ENCODE measurements at places on chromosomes 3 and 15.
A peak's percentile ranks its signal among the peaks of the same experiment; 100 is the strongest.

DNA sequence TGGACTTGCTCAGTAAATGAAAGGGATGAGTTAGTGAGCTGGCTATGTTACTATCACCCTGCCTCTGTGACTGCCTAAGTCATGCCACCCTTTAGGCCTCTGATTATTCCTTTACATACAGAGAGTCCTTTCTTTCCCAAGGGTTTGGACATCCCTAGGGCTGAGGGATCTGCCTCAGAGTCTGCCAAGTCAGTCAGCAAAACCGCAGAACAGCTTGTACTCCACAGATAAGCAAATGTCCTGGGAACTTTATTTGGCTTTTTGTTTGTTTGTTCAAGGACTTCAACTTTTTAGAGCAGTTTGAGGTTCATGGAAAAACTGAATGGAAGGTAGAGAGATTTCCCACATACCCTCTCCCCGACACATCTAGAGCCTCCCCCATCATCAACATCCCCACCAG, 82.6 kb upstream of the TRIM42 start:
- peaks cover 4% of the 10 kb centered on the region for H3K27me3 ChIP-seq
- H3K27ac ChIP-seq = no peak overlapping the region
- H3K4me1 ChIP-seq = no peaks in the 10 kb centered on the region
- H3K4me3 ChIP-seq = no peak overlapping the region

DNA sequence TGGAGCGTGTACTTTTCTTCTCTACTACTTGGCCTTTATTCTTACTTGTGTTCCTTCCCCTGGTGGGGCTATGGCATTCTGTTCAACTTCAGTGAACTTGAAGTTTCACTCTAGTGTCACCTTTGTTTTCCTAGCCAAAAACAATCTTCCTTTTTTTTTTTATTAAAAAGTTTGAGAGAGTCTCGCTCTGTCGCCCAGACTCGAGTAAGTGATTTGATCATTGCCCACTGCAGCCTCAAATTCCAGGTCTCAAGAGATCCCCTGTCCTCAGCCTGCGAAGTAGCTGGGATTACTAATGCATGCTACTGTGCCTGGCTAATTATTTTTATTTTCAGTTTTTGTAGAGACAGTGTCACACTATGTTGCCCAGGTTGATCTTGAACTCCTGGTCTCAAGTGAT, 124.8 kb downstream of the SST start:
- DNase-seq = no peak
- no peak overlapping the region for H3K27ac ChIP-seq
- no peak overlapping the region for H3K4me3 ChIP-seq
- peaks cover 25% of the 10 kb centered on the region for H3K27me3 ChIP-seq

GRCh38 chr15:66151809-66152208, 101.7 kb downstream of the MEGF11 start:
- no peak overlapping the region for H3K27ac ChIP-seq
- no peaks in the 10 kb centered on the region for H3K36me3 ChIP-seq
- H3K4me3 ChIP-seq = no peak overlapping the region

- no peak overlapping the region for H3K27ac ChIP-seq
- no peak for DNase-seq
- H3K36me3 ChIP-seq = no peaks in the 10 kb centered on the region
- no peaks in the 10 kb centered on the region for H3K27me3 ChIP-seq
- H3K4me3 ChIP-seq = no peak overlapping the region
- H3K4me1 ChIP-seq = no peaks in the 10 kb centered on the region
These were observed 104.8 kb downstream of the ETFA start for GRCh38 chr15:76206325-76206976.

- H3K36me3 ChIP-seq = no peaks in the 10 kb centered on the region
- H3K4me3 ChIP-seq = no peak overlapping the region
- H3K27ac ChIP-seq = no peak overlapping the region
- H3K4me1 ChIP-seq = no peaks in the 10 kb centered on the region
- H3K27me3 ChIP-seq = no peaks in the 10 kb centered on the region
These were observed 45.6 kb downstream of the WNT5A start for GRCh38 chr3:55441499-55441898.

GRCh38 chr3:196365736-196366135, 27.5 kb upstream of the TM4SF19 start:
- no peak overlapping the region for H3K4me3 ChIP-seq
- H3K4me1 ChIP-seq = no peaks in the 10 kb centered on the region
- DNase-seq = no peak
- H3K36me3 ChIP-seq = peaks cover 33% of the 10 kb centered on the region
- H3K27ac ChIP-seq = no peak overlapping the region

- no peak for DNase-seq
- H3K4me3 ChIP-seq = no peak overlapping the region
- peaks cover 55% of the 10 kb centered on the region for H3K27me3 ChIP-seq
- H3K4me1 ChIP-seq = no peaks in the 10 kb centered on the region
- H3K36me3 ChIP-seq = no peaks in the 10 kb centered on the region
These were observed 46.7 kb downstream of the SV2B start for GRCh38 chr15:91146728-91147127.

DNA sequence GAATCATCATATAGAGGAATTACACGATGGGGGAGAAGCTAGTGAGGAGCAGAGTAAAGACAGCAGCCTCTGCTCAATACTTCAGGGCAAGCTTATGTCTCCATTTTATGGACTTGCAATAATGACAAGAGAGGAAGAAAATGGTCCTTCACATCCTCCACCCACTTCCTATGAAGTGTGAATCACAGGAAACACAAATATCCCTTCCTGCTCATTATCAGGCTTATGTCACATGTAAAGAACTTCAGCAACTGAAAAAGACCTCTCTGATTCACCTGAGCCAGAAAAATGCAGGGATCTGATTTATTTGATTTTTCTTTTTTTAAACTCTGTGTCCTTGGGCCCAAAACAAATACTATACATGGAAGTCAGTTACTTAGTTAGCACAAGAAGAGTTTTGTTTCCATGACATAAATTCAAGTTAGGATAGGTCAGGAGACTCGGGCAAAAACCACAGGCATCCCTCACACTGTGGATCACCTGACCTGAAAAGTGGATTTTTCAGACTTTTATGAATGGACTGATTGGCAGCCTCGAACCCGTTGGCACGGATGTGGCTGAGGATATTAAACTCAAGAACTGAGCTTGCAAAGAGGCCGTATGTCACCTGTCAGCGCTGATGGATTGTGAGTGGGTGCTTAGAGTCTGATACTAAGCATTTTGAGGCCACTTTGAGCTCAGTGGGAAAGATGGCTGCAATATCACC, 620.8 kb upstream of the MDFIC2 start:
- no peak overlapping the region for H3K4me3 ChIP-seq
- no peak overlapping the region for H3K27ac ChIP-seq
- peaks cover 10% of the 10 kb centered on the region for H3K27me3 ChIP-seq
- no peak for DNase-seq

DNA sequence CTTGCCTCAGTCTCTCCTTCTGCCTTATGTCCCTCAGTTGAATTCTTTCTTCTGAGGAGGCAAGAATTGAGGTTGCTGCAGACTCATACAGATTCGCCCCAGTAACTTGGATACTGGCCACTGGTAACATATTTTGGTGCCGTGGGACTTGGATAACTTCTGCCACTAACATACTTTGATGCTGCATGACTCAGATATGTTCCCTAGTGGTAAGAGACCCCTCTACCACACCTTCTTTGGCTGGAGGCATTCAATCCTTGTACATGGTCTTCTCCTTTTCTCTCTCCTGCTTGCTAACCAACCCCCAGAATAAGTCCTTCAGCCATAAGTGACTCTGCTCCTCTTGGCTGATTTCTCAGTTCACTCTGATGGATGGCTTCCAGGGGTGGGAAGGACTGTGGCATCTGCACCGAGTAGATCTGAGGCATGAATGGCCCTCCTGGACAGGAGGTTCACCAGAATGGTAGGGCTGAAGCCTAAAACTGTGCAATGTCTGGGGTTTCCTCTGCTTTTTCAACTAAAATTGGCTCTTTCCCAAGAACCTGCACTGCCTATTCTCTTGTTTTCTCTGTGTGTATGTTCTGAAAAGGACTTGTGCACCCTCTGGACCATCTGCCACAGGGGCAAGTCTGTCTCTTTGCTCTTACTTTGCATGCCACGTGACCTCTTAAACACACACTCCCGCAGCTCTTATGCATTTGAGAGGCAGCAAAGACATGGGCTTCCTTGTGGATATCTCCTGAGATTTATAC, 55.5 kb upstream of the FSTL1 start:
- peaks cover 12% of the 10 kb centered on the region for H3K27me3 ChIP-seq
- no peak overlapping the region for H3K4me3 ChIP-seq
- no peak for DNase-seq
- H3K4me1 ChIP-seq = no peaks in the 10 kb centered on the region
- H3K36me3 ChIP-seq = no peaks in the 10 kb centered on the region

- peaks cover 27% of the 10 kb centered on the region for H3K4me1 ChIP-seq
- peaks cover 62% of the 10 kb centered on the region for H3K27me3 ChIP-seq
- peak; percentile 20 for DNase-seq
- peaks cover 5% of the 10 kb centered on the region for H3K36me3 ChIP-seq
- peak within 1 kb of the TSS; percentile 82 for H3K4me3 ChIP-seq
These were observed at the start of gene MYO1E for GRCh38 chr15:59372352-59373211. TSS of gene MYO1E (minus strand) at chr15:59372871. CDS start at chr15:59372500, 371 bp downstream.

- no peaks in the 10 kb centered on the region for H3K27me3 ChIP-seq
- DNase-seq = no peak
- H3K4me1 ChIP-seq = peaks cover 1% of the 10 kb centered on the region
- H3K4me3 ChIP-seq = no peak overlapping the region
These were observed 11.2 kb downstream of the SEC13 start for GRCh38 chr3:10309736-10310135.

GRCh38 chr15:78431955-78432354, 6.1 kb upstream of the IREB2 start:
- H3K27me3 ChIP-seq = peaks cover 6% of the 10 kb centered on the region
- no peak for DNase-seq
- no peaks in the 10 kb centered on the region for H3K36me3 ChIP-seq
- H3K27ac ChIP-seq = no peak overlapping the region
- H3K4me1 ChIP-seq = peaks cover 10% of the 10 kb centered on the region
- H3K4me3 ChIP-seq = no peak overlapping the region

- peaks cover 7% of the 10 kb centered on the region for H3K36me3 ChIP-seq
- no peak overlapping the region for H3K4me3 ChIP-seq
- no peaks in the 10 kb centered on the region for H3K27me3 ChIP-seq
These were observed 91.7 kb downstream of the MYO5A start for GRCh38 chr15:52436981-52437380.

All from activated CD4-positive, alpha-beta T cell treated with anti-CD3 and anti-CD28 coated beads, Interleukin-2, amount 10 ng/mL, durations not matched to agents 7 days and 5 days (primary cell).